Endothelial cell of umbilical vein (primary cell): ENCODE measurements at places on chromosomes 6 and 20. TPM values are rescaled to one million over a fixed set of nuclear protein-coding genes. Genes with fewer than 3 reads are reported as not detected.

The ZSCAN31 gene
- total RNA-seq = 19.5 and 23.0 TPM in 2 replicates

The TRAPPC3L gene
- total RNA-seq = 0.38 TPM in 1 of 2 replicates, not detected in the other

The ID4 gene
- total RNA-seq = not detected in 2 replicates

The ZNF341 gene
- total RNA-seq = 3.9 and 4.9 TPM in 2 replicates

The TASP1 gene
- total RNA-seq = 7.5 and 8.9 TPM in 2 replicates

The CDH22 gene
- total RNA-seq = not detected in 2 replicates

The SMIM8 gene
- total RNA-seq = 8.2 and 8.4 TPM in 2 replicates

The KCNK17 gene
- total RNA-seq = not detected in 2 replicates

The CYP24A1 gene
- not detected in 2 replicates for total RNA-seq

The RPS6KA2 gene
- total RNA-seq = 72.6 and 75.8 TPM in 2 replicates

The PNISR gene
- total RNA-seq = 79.9 and 106 TPM in 2 replicates

The ACTL10 gene
- 0.62 and 1.4 TPM in 2 replicates for total RNA-seq

The CCDC170 gene
- 0.07 and 0.53 TPM in 2 replicates for total RNA-seq

The DOK5 gene
- 5.7 and 14.2 TPM in 2 replicates for total RNA-seq

The CLVS2 gene
- total RNA-seq = not detected in 2 replicates

The TFEB gene
- 4.9 and 5.5 TPM in 2 replicates for total RNA-seq

The ZDHHC14 gene
- 23.0 and 23.6 TPM in 2 replicates for total RNA-seq

The LRFN2 gene
- not detected in 2 replicates for total RNA-seq

The BPIFB1 gene
- total RNA-seq = not detected in 2 replicates

The FAM217A gene
- total RNA-seq = not detected in 2 replicates

The PLG gene
- total RNA-seq = not detected in 2 replicates

The RIPOR3 gene
- not detected in 2 replicates for total RNA-seq

The CDC40 gene
- total RNA-seq = 16.2 and 18.5 TPM in 2 replicates

The HLA-G gene
- 0.24 TPM in 1 of 2 replicates, not detected in the other for total RNA-seq

The PI16 gene
- not detected in 2 replicates for total RNA-seq

The STMND1 gene
- total RNA-seq = not detected in 2 replicates

The KIF13A gene
- total RNA-seq = 55.5 and 65.8 TPM in 2 replicates

The ANKEF1 gene
- total RNA-seq = 1.8 and 2.4 TPM in 2 replicates

The ID1 gene
- total RNA-seq = 64.4 and 78.9 TPM in 2 replicates
